ENCODE measurements at places on chromosomes 3 and 15.

GRCh38 chr3:12323237-12323636 is 34.4 kb downstream of the PPARG start:
- no peak overlapping the region for H3K4me3 ChIP-seq
- peak; percentile 75 for DNase-seq
- no peak overlapping the region for H3K27ac ChIP-seq
- H3K27me3 ChIP-seq = no peaks in the 10 kb centered on the region

- peak; percentile 86 for DNase-seq
- H3K27ac ChIP-seq = peak overlapping the region; percentile 96
- H3K4me1 ChIP-seq = peaks cover 52% of the 10 kb centered on the region
- H3K36me3 ChIP-seq = peaks cover 22% of the 10 kb centered on the region
These were observed 679 bp downstream of the IQGAP1 start for GRCh38 chr15:90388462-90389380.

GRCh38 chr3:113214917-113215595 is 3.7 kb downstream of the BOC start:
- H3K27me3 ChIP-seq = peaks cover 42% of the 10 kb centered on the region
- H3K36me3 ChIP-seq = no peaks in the 10 kb centered on the region
- no peak for DNase-seq
- no peak overlapping the region for H3K27ac ChIP-seq
- H3K4me1 ChIP-seq = peaks cover 19% of the 10 kb centered on the region
- no peak overlapping the region for H3K4me3 ChIP-seq

DNA sequence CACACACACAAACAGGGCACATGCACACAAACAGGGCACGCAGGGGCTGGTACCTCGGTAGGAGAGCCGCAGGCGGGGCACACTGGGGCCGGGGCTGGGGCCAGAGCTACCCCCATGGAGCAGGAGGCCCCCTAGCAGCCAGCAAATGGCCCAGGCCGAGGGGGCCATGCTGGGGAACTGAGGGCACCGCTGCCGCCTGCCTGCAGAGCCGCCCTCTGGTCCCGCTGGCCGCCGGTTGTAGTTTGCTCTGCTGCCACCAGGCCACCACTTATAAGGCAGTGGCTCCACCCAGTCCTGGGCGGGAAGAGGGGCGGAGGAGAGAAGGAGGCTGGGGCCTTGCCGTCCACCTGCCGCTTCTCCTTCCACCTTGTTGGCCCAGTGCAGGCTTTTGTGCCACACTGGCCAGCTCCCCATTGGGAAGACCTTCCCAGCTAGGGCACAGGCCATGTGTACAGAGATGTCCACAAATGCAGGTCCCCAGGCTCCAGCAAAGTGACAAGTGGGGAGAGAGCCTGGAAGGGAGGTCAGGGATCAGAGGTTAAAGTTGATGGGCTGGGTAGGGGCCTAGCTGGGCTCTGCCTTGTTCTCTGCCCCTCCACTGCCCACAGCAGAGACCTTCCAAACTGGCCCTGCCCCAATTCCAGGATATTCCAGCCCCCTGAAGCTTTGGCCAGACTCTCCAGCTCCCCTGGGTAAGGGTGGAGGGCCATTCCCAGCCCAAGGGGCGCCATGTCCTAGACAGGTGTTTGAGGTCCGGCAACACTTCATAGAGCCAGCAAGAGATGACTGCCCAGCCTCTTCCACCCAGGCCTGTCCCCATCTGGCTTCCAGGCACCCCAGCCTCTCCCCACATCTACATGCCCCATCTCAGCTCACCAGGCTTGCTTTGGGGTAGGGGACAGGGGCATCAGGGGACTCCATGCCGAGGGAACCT is at the start of gene SEMA3G:
TSS of gene SEMA3G (minus strand) at position 244 of the 934 bp plus-strand sequence. CDS start at position 168, 76 bp downstream.
- peak; percentile 57 for DNase-seq
- no peak within 1 kb of the TSS for H3K27ac ChIP-seq
- H3K27me3 ChIP-seq = no peaks in the 10 kb centered on the region
- H3K36me3 ChIP-seq = no peaks in the 10 kb centered on the region
- H3K4me1 ChIP-seq = peaks cover 11% of the 10 kb centered on the region

GRCh38 chr3:85662462-85662861 is 703.7 kb downstream of the CADM2 start:
- DNase-seq = no peak
- no peaks in the 10 kb centered on the region for H3K4me1 ChIP-seq
- no peak overlapping the region for H3K4me3 ChIP-seq
- H3K36me3 ChIP-seq = no peaks in the 10 kb centered on the region

- H3K27me3 ChIP-seq = no peaks in the 10 kb centered on the region
- H3K4me3 ChIP-seq = no peak overlapping the region
- no peak for DNase-seq
- no peak overlapping the region for H3K27ac ChIP-seq
These were observed 15.3 kb downstream of the MRPL47 start for GRCh38 chr3:179589143-179589542.

DNA sequence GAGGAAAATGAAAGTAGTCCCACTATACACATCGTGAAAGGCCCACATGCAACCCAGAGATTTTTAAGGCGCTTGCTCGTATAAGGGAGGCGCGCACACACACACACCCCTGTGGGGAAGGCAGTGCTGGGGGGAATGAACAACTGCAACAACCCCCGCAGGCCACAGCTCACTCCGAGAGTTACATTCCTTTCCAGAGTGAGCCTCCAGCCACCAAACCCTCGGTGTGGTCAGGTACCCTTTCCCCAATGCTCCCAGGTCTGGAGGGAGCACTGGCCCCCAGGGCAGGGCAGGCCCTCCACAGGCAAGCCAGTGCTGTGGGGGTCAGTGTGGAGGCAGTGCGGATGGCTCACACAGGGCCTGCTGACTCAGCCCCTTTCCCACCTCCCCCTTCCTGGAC is 115.6 kb downstream of the OCA2 start:
- no peak overlapping the region for H3K4me3 ChIP-seq
- H3K27ac ChIP-seq = no peak overlapping the region
- no peaks in the 10 kb centered on the region for H3K27me3 ChIP-seq
- DNase-seq = no peak
